Urinary bladder (tissue), 4 donors: ENCODE measurements at places on chromosomes 7 and 10. TPM values are rescaled to one million over a fixed set of nuclear protein-coding genes. Genes with fewer than 3 reads are reported as not detected.
A peak's percentile ranks its signal among the peaks of the same experiment; 100 is the strongest.

Gene IFIT1
- total RNA-seq: 40.8 TPM

Gene C10orf62
- total RNA-seq: not detected

DNA sequence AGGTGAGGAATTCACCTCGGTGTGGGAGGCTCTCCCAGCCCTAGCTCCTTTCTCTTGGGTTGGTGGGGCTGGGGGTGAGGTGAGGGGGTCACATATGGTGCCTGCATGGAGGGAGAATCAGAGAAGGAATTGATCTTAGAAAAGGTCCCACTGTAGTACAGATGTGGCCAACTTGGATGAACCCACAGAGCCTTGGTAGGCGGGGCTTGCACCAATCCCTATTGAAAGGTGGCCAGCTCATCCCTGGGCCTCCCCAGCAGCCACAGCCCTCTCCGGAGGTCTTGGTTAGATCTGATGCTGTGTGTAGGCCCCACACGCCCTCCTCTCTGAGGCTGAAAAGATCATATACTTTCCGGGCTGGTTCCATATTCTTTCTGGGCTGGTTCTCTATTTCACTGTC is 19.0 kb downstream of the HKDC1 start:
- no peak for DNase-seq

GRCh38 chr10:16950656-16951601 is 133.7 kb upstream of the RSU1 start:
- DNase-seq: peak; percentile 67
